ENCODE measurements at places on chromosomes 6 and 20.
A peak's percentile ranks its signal among the peaks of the same experiment; 100 is the strongest.

GRCh38 chr6:135295085-135295484, 114.0 kb downstream of the MYB start:
- no peak for DNase-seq

GRCh38 chr6:87210979-87211378, 55.6 kb downstream of the ZNF292 start:
- DNase-seq: no peak

DNA sequence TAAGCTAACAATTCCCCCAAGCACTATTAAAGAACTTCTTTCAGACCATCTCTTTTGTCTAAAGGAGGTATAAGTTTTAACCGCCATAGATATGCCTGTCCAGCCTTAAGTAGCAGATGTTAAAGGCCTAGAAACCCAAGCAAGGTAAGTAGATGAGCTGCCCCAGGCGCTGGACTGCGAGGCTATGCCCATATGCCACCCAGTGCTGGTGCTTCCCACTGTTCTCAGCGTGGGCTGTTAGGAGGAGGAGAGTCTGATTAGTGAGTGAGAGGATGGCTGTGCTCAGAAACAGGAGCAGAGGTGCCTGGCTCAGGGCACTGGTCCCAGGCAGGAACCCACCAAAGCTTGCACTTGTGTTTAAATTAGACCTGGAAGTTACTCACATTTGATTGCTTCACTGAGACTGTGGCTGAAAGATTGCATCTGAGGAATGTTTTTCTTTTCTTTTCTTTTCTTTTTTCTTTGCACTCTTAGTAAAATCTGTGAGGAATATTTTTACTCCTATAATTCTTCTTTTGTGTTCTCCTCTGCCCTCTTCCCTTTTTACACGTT, 32.2 kb downstream of the PRPH2 start:
- DNase-seq: no peak

DNA sequence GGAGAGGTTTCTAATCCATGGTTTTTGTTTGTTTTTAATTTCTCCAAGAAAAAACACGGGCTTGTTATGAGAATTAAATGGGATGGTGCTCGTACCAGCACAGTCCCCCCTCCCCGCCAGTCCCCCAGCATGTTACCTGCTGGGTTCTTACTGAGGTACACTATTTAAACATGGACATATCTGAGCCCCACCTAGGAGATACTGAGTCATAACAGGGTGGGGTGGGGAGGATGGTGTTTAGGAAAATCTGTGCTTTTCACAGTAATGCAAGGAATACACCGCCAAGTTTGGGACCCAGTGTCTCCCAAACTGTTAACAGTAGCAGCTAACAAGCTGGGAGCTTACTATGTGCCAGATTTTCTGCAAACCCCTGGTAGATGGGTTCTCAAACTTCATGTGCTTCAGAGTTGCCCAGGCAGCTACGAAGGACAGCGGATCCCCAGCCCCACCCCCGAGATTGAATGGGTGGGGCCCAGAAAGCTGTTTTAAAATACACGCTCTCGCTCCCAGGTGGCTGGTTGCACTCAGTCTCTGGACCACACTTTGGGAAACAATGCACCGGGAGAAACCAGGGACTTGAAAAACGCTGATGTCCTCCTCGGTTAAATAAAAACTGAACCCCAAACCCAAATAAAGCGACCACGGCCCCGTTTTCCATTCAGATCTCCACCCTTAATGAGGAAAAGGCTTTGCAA, 995 bp downstream of the ZFP64 start:
- peak; percentile 12 for DNase-seq

DNA sequence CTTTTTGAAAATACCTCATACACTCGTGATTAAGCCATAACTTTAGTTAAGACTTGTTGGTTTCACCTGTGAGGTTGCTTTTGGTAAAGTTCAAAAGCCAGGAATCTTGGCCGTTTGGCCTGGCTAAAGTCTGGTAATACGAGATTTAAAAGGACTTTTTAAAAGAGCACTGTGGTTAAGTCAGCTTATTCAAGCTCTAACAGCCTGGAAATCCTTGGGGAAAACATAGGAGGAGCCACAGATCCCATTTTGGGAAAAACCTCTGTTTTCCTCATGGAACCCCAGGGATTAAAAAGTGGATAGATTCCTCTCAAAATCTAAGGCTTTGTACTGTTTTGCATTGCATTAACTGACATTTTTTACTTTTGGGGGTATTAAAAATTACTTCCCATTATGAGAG, 13.7 kb upstream of the SLC22A16 start:
- no peak for DNase-seq

GRCh38 chr6:44680202-44680720, 292.8 kb downstream of the CDC5L start:
- DNase-seq: peak; percentile 21

DNA sequence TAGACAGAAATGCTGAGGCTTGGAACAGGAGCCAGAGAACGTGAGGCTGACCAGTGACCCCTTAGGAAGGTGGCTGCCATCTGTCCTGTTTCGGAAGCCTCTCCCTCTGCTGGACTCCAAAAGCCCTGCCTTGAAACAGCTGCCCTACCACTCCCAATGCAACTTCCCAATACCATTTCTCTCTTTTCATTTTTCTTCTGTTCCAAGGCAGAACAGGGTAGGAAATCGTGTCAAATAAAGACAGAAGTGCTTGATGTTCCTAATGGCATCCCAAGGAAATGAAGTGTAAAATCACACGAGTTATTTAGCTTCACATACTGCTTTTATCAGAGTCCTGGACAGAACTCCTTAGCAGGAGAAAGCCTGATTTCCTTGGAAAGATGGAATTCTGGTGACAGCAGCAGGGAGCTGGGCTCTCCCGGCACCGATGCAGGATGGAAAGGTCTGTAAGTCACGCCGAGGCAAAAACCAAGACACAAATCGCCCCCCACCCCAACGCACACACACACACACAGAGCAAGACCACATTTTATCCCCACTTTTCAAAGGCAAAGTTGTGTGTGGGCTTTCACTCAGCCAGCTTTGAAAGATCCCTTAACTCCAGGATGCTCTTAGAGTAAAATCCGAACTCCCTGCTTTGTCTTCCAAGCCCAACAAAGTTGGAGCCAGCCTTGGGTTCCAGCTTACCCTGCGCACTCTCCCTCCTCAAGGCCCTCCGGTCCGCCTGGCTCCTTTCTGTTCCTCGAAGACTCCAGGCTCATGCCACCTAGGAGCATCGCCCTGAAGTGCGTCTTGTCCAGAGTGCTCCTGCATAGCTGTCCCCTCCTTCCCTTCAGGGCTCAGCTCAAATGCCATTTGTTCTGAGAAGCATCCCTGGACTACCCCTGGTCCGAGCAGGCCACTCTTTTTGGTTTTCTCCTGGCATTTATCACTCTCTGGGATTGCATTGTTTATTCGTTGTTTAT, 11.6 kb upstream of the STX16 start:
- DNase-seq: no peak

GRCh38 chr20:38076548-38076947, 43.0 kb downstream of the RPRD1B start:
- no peak for DNase-seq
